Cardiac fibroblast (primary cell): ENCODE measurements at places on chromosomes 2 and 18.

DNA sequence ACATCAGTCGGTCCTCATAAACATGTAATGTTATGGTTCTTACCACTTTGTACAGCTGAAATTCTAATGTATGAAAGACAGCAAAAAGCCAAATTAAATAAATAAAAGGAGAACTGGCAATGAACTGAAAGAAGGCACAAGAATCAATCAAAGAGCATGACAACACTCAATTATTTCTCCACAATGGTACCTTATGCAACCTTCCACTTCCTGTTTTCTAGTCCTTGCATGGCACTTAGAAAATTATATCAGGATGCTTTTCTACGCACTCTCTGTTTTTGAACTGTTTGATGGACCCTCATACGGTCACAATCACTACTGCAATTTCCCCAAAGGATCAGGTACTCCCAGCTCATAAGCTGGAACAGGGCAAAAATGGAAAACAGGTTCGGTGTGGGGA, 81.6 kb downstream of the EPB41L3 start:
- no peak for DNase-seq

DNA sequence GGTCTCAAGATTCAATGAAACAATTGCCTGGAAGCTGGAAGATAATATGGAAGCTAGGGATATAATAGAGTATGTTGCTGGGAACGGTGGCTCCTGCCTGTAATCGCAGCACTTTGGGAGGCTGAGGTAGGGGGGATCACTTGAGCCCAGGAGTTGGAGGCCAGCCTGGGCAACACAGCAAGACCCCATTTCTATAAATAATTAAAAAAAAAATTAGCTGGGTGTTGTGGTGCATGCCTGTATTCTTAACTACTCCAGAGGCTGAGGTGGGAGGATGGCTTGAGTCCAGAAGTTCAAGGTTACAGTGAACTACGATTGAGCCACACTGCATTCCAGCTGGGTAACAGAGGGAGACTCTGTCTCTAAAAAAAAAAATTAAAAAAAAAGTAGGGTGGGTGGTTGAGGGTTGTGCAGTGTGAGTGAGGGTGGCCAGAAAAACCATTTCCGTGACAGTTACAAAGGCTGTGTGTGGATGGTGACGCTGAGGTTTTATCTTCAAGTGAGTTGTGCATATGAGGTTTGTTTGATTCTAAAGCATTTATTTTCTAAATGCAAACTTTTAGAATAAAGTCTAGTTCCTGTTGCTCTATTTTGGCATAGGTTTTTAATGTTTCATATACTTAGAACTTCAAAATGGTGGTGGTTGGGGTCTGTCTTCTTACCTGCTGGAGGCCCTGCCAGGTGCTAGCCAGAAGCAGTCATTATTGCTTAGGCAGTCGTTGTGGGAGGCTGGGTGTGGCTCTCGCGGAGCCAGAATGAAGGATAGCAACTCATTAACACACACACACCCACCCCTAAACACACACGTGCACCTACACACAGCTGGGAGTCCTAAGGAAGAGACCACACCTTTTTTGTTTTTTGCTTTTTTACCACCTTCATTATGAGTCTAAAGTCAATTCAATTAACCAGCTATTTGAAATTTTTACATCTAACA, 4.7 kb upstream of the IL1R2 start:
- peak; percentile 34 for DNase-seq

DNA sequence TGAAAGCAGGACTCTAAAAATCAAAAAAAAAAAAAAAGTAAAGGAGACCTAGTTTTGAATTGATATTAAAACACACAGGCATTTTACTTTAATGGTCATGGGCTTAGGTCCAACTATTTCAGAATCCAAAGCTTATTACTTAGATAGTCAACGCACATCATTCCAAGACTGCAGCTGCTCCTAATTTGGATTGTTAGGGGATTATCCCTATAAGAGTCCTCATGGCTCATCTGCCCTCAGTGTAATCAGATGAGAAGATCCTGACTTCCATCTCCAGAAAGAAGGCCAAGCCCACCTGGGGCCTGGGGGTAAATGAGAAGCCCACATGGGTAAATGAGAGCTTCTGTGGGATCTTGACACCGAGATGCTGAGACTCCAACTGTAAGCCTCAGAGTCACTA, 424.2 kb downstream of the NRXN1 start:
- DNase-seq = no peak

GRCh38 chr18:29104227-29104626, 927.3 kb upstream of the CDH2 start:
- DNase-seq = no peak

DNA sequence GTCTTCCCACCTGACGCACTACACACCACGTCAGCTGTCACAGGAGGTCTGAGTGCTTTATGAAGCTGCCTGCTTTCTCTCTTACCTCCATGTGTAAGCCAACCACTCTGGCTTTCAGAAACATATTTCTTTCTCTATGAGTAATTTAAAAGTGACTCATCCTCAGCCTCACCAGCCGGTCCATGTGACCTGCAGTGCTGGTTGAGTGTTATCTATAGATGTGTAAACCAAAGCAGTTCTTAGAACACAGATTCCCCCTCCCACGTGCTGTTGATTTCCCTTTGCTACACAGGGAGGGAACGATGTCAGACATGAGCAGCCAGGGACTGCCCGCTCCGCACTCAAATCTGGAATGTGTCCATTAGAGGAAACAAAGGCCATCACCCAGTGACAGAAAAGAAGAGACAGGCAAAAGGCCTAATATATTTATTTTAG, 157.8 kb downstream of the BCL2 start:
- DNase-seq = peak; percentile 87

GRCh38 chr2:121110924-121111323, 174.1 kb downstream of the TFCP2L1 start:
- DNase-seq = no peak

DNA sequence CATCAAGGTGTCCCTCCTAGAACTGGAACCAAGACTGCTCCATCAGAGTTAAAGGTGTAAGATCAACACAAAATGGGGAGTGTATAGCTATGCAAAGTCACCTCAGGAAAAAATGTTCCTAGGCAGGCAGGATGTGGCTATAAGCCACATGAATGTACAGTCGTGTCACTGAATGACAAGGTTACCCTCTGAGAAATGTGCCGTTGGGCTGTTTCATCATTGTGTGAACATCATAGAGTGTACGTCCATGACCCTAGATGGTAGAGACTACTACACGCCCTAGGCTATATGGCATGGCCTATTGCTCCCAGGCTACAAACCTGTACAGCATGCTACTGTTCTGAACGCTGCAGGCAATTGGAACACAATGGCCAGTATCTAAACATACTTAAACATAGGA, 24.5 kb downstream of the TYMS start:
- DNase-seq = no peak

- DNase-seq = no peak
Measured at GRCh38 chr2:9618410-9618809, 12.4 kb downstream of the YWHAQ start.

GRCh38 chr2:147569426-147569825, 275.4 kb upstream of the ACVR2A start:
- DNase-seq = no peak
